ENCODE measurements at places on chromosomes 6 and 20.

DNA sequence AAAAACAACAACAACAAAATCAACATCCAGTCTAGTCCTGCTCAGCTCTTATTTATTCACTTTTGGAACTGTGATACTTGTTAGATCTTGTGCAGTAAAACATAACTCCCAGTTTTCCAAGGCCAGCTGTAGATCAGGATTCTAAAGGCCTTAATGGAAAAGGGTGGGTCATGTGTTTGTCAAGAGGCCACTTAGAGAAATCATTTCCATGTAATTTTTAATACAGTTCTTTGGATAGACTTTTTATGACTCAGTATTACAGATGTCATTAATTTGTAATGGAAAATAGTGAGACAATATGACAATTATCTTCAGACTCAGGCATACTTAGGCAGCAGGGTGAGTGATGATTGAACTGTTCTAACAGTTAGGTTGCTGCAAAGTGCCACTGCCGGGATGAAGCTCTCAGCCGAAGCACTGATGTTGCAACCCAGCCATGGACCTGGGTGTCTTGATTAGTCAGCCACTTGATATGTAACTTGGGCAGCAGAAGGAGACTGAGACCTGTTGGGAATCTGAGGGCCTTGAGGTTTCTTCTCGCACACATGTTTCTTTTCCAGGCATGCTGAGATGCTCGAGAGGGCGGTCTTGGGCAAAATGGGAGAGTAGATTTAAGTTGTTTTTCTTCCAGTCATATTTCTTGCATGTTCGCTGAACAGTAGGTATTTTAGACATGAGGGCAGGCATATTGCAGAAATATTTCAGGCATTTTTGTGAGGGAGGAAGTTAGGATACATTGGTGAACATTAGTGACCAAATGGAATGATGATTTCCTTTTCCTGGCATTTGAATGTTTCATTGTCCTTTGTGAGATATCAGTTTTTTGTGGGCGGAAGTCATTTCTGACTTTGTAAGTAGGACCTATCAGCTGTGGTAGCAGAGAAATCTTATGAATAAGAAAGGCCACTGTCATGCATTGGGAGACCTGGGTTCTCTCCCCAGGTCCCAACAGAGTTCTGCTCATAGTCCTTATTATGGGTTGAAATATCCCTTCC lies 52.3 kb downstream of the SLX4IP start:
- DNase-seq: no peak

GRCh38 chr20:17856024-17856564 lies 112.5 kb downstream of the SNX5 start:
- DNase-seq: no peak

DNA sequence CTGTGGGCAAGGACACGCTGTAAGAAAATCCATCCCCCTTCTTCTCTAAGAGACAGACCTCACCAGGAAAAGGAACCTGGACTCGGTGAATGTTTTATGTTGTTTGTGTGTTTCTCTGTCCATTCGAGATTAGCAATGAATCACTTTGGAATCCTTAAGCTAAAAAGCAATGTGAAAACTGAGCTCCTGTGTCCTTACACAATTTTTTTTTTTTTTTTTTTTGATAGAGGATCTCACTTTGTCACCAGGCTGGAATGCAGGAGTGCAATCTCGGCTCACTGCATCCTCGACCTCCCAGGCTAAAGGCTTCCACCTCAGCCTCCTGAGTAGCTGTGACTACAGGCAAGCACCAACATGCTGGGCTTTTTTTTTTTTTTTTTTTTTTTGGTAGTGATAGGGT lies 32.1 kb downstream of the BFSP1 start:
- no peak for DNase-seq

DNA sequence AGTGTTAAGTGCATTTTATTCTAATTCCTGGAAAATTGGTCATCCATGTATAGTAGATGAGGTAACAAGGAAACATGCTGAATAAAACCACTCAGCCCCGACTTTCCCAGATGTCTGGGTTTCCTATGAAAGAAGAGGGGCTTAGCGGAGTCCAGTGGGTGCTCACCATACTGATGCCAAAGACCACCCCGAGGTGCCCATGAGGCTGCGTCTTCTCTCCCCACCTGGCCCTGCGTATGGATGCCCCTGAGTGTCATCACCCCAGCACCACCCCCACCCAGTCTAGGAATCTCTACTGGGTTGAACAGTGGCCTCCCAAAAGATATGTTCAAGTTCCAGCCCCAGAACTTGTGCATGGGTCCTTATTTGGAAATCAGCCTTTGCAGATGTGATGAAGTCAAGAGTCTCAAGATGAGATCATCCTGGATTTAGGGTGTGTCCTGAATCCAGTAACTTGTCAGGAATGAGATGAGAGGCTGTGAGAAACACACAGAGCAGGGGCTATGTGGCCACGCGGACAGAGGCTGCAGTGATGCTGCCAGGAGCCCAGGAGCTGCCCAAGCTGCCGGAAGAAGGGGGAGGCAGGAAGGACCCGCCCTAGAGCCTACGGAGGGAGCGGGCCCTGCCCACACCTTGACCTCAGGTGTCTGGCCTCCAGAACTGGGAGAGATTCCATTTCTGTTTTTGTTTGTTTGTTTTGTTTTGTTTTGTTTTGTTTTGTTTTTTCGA lies 124.6 kb upstream of the CDH4 start:
- no peak for DNase-seq

GRCh38 chr6:80356545-80356944 lies 250.1 kb downstream of the BCKDHB start:
- no peak for DNase-seq

DNA sequence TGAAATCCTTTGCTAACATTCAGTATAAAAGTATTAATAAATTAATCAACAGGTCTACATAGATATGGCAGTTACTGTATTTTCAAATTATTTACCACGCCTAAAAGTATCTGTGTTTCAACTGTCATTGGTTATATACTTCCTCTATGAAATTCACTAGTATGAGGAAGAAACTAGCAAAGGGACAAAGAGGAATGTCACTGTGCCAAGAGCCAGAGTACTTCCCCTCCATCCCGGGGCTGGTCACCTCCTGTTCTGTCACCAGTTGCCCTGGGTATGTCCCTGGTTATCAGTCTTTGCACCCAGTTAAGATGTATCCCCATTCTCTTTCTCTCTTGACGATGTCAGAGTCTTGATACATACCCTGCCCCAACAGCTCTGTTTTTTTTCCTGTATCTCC lies 476.8 kb upstream of the SOX4 start:
- DNase-seq: no peak

DNA sequence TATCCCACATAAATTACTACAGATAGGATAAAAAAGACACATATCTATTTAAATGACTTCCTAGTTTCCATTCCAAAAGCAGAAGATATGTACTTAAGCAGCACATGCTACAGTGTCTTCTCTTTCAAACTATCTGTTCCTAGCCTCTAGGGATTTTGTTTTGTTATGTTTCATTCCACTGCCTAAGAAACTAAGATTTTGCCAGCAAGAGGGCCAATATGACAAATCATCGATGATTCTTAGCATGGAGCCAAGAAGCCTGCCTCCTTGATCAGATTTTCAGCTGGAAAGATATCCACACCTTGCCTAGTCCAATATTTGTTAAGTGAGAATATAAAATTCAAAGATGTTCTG lies 7.0 kb downstream of the SNX5 start:
- DNase-seq: no peak

- no peak for DNase-seq
These were observed 177.1 kb downstream of the CD109 start for GRCh38 chr6:73873081-73873480.

GRCh38 chr6:166957087-166957804 lies 896 bp upstream of the RNASET2 start:
- DNase-seq: no peak

- DNase-seq: no peak
These were observed 113.9 kb downstream of the SLC22A3 start for GRCh38 chr6:160462116-160462515.

GRCh38 chr20:20440886-20441658 lies 73.2 kb downstream of the INSM1 start:
- no peak for DNase-seq

GRCh38 chr6:127877231-127877630 lies 23.6 kb downstream of the THEMIS start:
- no peak for DNase-seq

DNA sequence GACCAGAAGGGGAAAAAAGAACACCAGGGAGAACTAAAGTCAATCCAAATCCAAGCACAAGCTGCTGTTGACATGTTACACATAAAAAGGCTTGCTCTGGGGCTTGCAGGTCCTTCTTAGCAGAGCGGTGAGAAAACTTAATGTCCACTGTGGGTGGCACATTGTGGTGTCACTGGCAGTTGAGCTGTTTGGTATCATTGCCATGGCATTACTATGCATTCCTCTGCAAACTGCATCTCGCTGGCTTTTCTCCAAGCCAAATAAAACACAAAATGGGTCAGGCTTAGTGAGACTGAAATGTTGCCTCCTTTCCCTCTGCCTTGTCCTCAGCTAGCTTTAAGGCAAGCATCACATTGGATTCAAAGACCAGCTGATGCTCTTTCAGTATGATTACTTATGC lies 40.9 kb downstream of the LY86 start:
- no peak for DNase-seq

- no peak for DNase-seq
These were observed 109.8 kb downstream of the SYCP2 start for GRCh38 chr20:59823491-59824259.

- no peak for DNase-seq
These were observed at the start of gene PAK5 for GRCh38 chr20:9838378-9839295. Gene PAK5, minus strand, starts transcription at chr20:9839076. Its CDS starts 194,748 bp downstream, at chr20:9644328.

DNA sequence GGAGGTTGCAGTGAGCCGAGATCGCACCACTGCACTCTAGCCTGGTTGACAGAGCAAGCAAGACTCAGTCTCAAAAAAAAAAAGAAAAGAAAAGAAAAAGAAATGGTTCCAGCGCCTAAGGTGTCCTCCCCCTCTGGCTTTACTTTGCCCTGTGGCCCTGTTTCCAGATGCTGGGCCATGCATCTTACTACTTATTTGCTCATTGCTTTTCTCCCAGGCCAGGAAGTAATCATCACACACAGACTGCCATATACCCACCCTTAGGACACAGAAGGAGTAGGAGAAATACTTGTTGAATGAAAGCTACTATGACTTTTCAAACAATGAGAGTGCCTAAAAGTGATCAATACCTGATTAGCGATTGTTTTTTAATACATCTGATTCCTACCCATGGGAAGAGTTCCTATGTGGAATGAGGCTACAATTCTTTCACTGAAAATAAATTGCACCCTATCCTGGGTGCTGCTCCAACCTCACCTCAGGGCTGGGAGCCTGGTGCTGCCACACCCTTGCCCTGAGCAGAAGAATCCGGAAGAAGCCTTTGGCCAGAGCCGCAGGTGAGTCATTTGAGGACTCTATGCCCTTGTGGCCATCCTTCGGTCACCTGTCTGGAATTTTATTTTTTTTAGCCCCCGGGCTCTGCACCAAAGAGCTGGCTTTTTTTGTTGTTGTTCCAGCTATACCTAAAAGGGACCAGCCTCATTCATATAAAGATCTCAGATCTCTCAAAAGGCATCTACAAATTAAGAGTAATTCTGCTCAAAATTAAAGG lies 22.7 kb upstream of the TFAP2C start:
- DNase-seq: no peak

DNA sequence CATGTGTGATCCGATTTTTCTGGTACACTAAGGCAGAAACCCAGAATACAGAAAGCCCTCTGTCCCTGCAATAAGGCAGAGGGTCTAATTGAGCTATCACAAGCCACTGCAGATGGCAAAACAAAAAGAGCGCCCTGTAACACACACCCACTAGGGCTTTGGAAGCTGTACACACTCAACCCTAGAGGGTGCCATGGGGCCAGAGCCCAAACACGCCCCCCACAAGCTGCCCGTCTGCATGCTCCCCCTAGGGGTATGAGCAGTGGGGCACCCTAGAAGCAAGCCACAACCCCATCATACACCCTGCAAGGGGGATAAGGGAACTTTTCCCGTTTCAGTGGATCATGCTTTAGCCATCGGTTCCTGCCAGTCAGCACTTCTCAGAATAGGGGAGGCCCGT lies 62.2 kb upstream of the PDE10A start:
- no peak for DNase-seq
